H54 (cell line): ENCODE measurements at places on chromosomes 1 and 21.

DNA sequence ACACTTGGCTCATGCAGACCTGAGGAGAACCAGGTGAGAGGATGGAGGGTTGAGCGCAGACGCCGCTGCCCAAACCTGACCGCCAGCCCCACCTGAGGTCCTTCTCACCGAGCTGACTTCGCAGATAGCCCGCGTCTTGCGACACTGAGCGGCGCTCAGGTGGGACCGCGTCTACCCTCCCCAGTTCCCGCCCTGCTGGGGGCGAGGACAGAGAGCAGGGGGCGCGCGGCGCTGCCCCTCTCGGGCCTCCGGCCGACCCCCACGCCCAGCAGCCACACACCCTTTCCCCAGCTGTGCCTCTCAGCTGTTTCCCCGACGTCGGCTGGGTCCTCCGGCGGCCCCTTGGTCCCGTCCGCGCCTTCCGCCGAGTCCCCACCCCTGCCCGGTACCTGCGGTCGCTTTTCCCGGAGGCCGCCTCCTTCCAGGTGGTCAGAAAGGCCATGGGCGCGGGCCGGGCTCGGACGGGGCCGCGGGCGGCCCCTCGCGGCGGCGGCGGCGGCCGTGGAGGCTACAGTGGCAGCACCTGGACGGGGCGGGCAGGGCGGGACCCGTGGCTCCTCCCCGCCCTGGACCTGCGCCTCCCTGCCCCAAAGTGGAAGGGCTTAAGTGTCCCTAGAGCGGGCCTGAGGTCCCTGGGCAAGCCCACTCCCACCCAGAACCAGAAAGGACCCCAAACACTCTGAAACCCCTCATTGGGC, 14.4 kb upstream of the TTC39A start:
- no peak for DNase-seq

DNA sequence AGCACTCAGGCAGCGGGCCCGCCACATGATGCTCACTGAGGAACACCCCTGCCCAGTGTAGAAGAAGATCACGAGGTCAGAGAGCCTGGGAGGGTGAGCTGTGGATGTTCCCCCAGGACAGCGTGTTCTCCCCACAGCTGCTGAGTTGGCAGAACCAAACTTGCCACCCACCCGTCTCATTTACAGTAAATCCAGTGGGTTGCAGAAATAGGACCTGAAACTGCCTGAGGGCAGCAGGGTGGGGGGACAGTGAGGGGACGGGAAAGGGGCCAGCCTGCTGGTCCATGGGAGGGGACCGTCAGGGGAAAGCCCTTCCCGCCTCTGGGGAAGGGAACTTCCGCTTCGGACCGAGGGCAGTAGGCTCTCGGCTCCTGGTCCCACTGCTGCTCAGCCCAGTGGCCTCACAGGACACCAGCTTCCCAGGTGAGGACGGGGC, at the start of gene C1QB:
C1QB (plus strand) TSS at position 356 of the 436 bp plus-strand sequence. CDS start 6,227 bp downstream, outside the sequence.
- no peak for DNase-seq

DNA sequence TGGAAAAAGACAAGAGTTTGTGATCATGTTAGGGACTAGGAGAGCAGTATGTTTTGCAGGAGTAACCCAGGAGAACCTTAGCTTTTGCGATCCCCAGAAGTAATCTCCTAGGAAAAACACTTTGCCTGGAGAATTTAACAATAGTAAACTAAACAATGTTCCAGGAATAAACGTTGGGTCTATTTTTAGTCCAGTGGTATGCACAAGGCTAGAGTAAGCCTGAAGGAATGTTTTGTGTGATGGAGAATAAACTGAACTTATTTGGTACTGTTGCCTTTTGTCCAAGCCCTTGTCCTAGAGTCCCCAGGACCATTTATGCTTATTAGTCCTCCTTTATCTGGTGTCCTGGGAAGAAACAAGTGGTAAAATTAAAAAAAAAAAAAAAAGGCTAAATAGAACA, 28.7 kb upstream of the RGS5 start:
- DNase-seq = no peak

DNA sequence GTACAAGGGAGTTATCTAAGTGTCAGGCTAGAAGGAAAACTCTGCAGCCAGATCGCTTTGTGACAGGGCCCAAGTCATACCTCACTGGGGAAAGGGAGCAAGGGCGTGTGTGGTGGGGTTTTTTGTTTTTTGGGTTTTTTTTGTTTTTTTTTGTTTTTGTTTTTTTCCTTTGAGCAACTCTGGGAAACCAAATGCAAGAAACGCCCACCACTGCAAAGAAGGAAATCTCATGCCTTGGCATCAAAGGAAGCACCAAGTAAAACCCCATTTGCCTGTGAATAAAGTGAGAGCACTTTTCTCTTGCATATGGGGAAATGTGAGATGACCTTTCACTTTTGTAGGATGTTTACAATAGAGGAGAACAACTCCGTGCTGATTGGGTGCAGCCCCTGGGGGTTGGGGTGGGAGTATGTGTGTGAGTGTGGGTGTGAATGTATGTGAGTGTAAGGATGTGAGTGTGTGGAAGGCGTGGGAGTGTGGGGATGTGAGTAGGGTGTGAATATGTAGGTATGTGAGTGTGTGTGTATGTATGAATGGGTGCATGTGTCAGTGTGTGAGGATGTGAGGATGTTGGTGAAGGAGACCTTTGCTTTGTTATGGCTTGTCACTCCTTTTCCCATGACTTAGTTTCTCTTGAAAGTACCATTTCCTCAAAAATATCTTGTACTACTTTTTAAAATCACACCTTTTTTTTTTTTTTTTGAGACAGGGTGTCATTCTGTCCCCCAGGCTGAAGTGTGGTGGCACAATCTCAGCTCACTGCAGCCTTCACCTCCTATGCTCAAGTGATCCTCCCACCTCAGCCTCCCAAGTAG, 34.6 kb downstream of the IL12RB2 start:
- DNase-seq = no peak

DNA sequence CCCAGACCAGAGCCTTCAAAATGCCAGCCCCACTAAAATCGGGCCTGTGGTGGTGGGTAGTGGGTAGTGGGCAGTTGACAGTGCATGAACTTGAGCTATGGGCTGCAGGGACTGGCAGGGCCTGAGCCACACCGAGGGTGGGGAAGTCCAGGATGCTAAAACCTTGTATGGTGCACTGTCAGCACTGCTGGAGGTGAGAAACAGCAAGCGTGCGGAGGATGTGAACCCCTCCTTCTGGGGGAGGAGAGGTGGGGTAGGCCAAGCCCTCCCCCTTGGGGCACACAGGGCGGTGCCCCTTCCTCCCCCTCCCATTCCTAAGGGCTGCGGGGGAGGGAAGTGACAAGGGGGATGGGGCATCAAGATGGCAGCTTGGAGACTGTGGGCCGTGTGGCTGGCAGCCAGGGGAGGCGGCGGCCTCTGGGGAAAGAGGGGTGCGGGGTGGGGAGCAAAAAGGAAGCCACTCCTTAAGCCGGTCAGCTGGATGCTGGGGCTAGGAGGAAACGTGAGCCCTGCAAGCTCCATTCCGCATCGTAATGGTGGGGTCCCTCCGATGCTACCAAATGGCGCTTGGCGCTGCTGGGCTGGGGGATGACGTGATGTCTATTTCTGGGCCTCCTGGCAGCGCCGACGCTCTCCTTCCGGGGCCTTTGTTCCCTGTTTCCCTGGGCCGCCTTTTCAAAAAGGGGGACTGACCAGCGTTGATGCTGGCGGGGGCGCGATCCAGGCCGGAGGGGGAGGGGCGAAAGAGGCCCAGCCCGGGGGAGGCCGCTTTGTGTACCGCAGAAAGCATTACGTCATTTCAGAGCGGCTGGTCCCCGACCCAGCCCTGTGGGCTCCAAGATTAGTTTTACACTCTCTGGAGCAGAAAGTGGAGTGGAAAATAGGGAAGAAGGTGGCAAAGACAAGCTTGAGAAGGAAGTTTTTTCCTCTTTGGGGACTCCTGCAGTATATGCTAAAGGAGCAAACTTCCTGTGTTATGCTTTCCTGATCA, 809 bp downstream of the SYT11 start:
- peak; percentile 54 for DNase-seq

DNA sequence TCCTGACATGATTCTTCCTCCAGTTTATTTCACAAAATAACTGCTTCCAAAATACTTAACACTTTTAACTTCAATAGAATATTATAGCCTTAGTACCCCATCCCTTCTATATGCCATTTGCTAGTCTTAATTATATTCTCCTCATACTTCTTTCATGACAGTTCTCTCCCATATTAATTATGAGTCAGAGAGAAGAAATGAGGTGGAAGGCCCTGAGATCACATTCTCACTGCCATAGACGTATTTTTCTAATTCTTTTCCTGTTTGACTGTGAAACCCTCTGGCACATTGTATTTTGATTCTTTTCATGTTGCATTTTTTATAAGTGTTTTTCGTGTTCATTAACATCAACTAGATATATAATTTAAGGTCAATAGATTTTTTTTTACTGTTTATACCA, 88.4 kb downstream of the GTF2B start:
- no peak for DNase-seq
